IPS DF 19.7 (cell line): ENCODE measurements at places on chromosomes 13 and 19.

- DNase-seq: no peak
Measured at GRCh38 chr19:29658221-29658991, 6.9 kb upstream of the PLEKHF1 start.

GRCh38 chr13:87535911-87536310 is 135.3 kb upstream of the SLITRK5 start:
- no peak for DNase-seq

DNA sequence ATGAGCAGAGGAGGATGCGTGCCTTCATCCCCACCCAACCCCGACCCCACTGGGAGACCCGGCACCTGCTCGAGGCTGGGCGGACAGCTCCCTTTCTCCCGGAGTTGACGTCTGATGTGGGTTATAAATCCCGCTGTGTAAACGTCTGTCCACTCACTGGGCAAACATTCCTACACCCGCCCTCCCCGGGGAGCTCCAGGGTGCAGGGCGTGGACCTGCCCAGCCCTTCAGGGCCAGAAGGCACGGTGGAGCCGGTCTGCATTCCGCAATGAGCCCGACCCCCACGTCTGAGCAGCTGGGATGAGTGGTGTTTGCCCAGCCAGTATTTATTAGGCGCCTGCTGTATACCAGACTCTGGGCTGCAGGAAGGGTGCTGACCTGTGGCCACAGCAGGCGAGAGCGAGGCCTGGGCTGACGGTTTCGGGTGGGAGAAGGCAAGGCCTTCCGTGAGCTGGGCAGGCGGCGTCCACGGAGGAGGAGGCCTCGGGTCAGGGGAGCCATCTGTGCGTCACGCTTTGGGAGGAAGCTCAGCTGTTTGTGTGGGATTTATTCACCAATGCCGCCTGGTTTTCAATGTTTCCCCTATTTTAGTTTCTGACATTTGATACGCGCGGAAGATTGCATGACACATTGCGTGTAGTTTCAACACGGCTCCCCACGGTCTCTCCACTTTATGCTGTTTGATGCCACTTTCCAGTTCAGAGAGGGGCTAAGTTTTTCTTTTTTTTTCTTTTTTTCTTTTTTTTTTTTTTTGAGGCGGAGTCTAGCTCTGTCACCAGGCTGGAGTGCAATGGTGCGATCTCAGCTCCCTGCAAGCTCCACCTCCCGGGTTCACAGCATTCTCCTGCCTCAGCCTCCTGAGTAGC is 2.0 kb downstream of the MISP start:
- DNase-seq: no peak

GRCh38 chr13:83816081-83816480 is 66.2 kb downstream of the SLITRK1 start:
- no peak for DNase-seq

GRCh38 chr19:41327576-41328156 is 17.7 kb downstream of the CCDC97 start:
- DNase-seq: no peak

DNA sequence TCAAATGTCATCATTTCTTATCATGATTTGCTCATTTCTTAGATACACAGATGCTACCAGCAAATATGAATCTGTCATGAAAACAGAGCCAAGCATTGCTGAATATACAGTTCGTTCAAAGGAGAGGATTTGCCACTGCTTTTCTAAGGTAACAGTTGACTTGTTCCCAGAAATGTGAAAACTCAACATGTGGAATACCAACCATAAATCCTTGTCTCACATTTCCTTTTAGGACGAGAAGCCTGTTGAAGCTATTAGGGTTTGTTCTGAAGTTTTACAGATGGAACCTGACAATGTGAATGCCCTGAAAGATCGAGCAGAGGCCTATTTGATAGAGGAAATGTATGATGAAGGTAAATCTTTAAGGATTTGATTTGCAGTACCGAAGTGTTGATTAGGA is 86.7 kb downstream of the DNAJC3 start:
- no peak for DNase-seq

GRCh38 chr13:46359714-46360113 is 27.3 kb downstream of the RUBCNL start:
- DNase-seq: no peak

- DNase-seq: no peak
Measured at GRCh38 chr19:8575467-8575997, 1.7 kb downstream of the MYO1F start.

GRCh38 chr13:105462098-105462497 is 1073.4 kb downstream of the EFNB2 start:
- no peak for DNase-seq

DNA sequence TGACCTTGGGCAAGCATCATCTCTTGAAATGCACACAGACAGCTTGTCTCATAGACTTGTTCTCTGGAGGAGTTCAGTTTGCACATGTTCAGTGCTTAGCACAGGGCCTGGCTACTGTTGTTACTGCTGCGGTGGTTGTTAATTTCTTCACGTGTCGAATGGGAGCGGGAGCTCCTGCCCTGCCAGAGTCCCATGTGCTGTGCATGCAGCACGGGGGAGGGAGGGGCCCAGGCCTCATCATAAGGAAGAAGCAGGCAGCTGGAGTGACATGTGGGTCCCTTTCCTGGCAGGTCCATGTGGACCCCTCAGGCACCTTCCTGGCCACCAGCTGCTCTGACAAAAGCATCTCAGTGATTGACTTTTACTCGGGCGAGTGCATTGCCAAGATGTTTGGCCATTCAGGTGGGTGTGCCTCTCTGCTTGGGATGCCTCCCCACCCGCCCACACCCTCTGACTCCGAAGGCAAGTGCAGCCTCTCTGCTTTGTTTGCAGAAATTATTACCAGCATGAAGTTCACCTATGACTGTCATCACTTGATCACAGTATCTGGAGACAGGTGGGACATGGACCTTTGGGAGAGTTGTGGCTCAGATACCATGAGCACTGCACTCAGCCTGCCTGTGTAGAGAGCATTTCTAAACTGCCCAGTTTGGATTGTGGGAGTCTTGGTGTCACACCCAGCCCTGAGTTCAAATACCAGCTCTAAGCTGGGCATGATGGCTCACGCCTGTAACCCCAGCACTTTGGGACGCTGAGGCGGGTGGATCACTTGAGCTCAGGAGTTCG is 19.8 kb upstream of the OVOL3 start:
- DNase-seq: no peak

- DNase-seq: no peak
Measured at GRCh38 chr19:51586103-51586728, 15.1 kb downstream of the ZNF175 start.

- DNase-seq: no peak
Measured at GRCh38 chr19:39497996-39498797, 550 bp upstream of the DLL3 start.

- DNase-seq: no peak
Measured at GRCh38 chr19:38245826-38246498, 10.2 kb downstream of the PPP1R14A start.

DNA sequence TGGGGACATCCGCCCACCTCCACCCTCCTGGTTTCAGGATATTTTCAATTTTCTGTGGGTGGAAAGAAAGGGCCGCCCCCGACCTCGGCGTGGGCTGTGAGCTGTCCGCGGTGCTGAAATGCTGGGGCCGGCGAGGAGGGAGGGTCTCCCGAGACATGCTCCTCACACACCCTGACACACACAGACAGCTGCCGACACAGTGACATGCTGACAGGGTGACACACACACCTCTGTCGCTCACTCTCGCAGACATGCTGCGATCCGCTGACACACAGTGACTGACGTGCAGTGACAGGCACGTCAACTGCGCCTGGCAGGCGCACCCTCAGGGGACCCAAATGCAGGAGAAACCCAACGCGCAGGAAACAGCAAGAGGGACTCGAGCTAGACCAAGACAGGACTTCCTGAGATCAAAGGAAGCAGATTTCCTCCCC is 25.1 kb upstream of the MEIS3 start:
- DNase-seq: no peak

GRCh38 chr19:41478875-41479756 is 36.2 kb downstream of the ERICH4 start:
- no peak for DNase-seq

- no peak for DNase-seq
Measured at GRCh38 chr13:98094678-98095266, 48.1 kb upstream of the FARP1 start.
